ENCODE measurements at places on chromosomes 2 and 18.

- peak; percentile 28 for DNase-seq
- H3K27ac ChIP-seq, result no peak overlapping the region
Observed at GRCh38 chr2:237968048-237968862, 1.4 kb downstream of the UBE2F start.

- H3K36me3 ChIP-seq, result no peaks in the 10 kb centered on the region
- DNase-seq, result no peak
- H3K27ac ChIP-seq, result no peak overlapping the region
- no peaks in the 10 kb centered on the region for H3K4me1 ChIP-seq
- no peaks in the 10 kb centered on the region for H3K27me3 ChIP-seq
Observed at GRCh38 chr2:205323929-205324328, 358.4 kb upstream of the NRP2 start.

DNA sequence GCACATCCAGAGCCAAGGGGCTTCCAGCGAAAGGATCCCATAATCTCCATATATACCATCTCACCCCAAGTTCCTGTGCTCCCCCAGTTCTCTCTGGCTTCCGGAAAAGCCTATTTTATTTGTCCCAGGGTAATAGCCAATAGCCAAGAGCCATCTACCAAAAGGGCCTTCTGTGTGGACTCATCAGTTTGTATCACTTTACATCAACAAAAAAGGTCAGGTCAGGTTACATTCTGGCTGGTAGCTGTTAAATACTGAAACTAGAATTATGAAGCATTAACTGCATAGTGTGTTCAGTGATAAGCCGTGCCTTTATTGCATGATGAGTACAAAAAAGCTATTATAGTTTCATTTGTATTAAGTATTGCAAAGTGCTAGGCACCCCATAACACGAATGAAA is 223.7 kb downstream of the IRS1 start:
- H3K4me3 ChIP-seq, result no peak overlapping the region
- H3K36me3 ChIP-seq, result no peaks in the 10 kb centered on the region
- H3K4me1 ChIP-seq, result peaks cover 3% of the 10 kb centered on the region
- H3K27ac ChIP-seq, result no peak overlapping the region

DNA sequence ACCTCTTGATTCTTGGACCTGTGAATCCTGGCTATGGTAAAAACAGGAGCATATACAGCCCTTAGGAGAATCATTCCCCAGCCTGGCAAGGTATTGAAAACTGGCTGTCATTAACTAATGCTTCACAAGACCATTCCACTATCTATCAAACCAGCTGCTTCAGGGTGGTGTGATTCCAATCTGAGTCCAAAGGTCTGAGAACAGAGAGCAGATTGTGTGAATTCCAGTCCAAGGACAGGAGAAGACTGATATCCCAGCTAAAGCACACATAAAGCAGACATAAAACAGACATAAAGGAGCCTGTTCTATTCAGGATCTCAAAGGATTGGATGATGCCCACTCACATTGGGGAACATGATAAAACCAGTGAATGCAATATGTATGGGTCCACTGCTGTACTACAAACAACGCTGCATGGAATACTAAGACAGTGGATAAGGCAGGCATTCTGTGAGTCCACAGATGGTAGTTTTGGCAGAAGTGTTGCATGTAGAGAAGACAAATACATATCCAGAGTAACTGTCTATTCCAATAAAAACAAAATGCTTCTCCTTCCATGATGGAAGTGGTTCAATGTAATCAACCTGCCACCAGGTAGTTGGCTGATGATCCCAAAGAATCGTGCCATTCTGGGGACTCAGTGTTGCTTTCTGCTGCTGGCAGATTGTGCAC is 363.9 kb downstream of the KCNJ3 start:
- DNase-seq, result no peak
- no peaks in the 10 kb centered on the region for H3K4me1 ChIP-seq
- H3K4me3 ChIP-seq, result no peak overlapping the region

Measured in astrocyte (in vitro differentiated cells and primary cell).